Cerebellar nuclear complex (tissue), 1 donor: ENCODE measurements at places on chromosomes 7 and 10.

GRCh38 chr7:85630904-85631600 is 444.2 kb upstream of the SEMA3D start:
- DNase-seq = no peak

- no peak for DNase-seq
Observed at GRCh38 chr7:155864991-155865690, 52.9 kb upstream of the SHH start.

DNA sequence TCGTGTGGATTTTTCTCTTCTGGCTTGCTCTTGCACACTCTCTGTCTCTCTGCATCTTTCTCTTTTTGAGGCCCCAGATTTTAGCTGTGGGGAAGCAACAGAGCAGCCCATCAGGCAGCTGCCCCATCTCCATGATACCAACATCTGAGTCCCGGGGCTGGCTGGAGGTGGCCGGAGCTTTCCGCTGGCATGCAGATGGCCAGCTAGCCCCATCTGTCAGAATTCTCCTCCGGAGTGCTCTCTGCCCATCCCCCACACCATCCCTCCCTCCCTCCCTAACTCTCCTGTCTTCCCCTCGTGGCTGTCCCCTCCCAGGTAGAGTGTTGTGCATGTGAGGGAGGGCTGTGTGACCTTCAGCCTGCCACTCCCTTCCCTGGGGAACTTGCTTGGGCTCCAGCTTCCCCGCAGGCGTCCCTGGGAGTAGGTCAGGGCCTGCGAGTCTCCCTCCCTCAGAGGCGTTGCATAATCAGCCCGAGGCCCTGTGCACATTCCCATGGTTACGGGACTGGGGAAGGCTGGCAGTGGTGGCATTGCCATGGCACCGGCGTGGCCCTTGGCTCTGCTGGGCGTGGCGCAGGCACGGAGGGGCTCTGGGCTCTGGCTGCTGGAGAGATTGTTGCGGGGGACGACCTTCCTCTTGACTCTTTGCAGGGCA is 24.7 kb downstream of the GHRHR start:
- DNase-seq = peak; percentile 39

- DNase-seq = no peak
Observed at GRCh38 chr10:87838650-87839049, 20.6 kb upstream of the ATAD1 start.

DNA sequence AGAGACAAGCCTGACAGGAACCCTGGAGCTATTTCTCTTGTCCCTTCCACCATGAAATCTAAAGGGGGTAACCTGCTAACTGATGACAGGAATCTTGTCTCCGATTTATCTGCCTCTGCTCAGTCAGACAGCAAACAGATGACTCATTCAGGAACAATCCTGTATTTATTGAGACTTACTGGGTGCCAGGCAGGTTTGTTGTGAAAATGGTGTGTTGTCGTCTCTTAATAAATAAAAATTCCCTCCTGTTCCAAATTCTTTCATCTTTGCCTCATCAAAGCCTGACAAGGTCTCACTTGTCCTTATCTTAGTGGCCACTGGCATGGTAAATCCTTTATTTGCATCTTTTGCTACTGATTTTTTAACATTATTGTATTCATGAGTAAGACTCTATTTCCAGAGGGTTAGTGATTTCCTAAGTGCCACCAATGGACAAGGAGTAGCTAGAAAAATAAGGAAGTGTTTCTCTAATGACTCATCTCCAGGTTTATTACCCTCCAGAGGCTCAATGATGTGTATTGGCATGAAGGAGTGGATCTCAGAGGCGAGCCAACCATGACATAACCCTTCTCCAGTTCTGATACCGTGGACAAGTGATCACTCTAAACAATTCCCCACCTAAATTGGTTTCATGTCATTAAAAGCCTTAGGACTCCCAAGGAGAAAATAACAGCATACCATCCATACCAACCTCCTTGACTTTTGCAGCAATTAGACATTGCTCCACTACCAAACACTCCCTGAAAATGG is 724.0 kb downstream of the GRID1 start:
- no peak for DNase-seq

DNA sequence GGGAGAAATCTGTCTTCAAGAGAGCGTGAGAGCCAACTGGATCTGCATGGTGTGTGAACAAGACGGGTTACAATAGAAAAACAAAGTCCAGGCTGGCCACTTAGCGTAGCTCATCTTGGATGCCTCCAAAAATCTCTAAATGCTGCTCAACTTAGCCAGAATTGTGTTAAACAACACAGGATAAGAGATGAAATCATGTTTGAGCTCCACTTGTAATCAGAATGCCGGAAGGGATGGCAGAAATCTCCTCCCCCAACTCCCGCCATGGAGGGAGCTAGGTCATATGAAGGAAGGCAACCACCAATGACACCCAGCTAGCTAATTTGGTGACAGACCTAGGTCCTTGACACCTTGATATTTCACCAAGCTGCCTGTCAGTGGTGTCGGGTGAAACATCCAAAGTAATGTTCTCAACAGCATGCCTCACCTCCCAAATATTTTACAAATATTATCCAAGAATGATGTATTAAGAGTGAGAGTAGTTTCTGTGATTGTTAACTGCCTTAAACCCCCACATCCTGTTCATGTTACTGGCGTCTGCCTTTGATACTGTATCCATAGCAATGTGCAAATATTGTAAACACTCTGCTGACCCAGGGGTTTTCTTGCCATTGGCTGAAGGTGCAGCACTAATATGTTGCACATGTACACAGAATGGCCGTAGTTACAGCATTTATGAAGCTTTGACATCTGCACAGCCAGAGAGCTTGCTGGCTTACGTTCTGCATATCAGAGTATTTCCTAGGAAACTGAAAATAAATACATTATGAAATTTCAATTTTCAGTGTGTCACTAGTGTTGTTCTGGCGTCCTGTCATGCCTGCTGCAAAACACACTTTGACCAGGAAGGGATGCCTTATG is 25.8 kb downstream of the TMEM254 start:
- no peak for DNase-seq

DNA sequence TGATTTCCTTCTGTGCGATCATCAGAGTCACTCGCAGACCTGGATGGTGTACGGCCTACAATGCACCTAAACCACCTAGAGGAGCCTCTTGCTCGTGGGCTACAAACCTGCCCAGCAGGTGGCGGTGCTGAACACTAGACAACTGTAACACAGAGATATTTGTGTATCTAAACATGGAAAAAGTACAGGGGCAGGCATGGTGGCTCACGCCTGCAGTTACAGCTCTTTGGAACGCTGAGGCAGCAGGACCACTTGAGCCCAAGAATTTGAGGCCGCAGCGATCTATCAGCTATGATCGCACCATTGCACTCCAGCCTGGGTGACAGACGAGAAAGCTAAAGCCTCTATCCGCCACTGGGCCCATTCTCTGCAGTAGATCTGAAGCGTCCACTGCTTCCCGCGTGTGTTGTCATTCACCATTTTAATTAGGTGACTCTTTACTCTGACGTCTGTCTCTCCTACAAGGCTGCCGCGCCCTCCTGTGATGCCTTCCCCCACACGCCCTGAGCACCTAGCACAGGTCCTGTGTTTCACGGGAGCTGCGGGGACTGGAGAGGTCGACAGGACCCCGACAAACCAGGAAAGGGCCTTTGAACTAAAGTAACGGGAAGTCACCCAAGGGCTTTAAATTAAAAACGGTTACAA is 774 bp downstream of the TUBGCP2 start:
- DNase-seq = no peak

DNA sequence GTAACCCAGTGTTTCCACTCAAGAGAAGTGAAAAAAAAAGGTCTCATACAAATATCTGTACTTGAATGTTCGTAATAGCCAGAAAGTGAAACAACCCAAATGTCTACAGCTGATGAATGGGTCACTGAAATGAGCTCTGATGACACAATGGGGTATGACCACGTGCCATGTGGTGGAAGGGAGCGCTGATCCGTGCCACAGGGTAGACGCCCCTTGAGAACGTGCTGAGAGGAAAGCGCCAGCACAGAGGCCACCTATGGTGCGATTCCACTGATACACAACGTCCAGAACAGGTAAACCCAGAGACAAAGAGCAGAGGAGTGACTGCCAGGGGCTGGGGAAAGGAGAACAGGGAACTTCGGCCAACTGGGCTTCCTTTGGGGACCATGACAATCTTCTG is 50.3 kb downstream of the MAD1L1 start:
- DNase-seq = no peak
